AG08395 (cell line): ENCODE measurements at places on chromosomes 16 and 17.

DNA sequence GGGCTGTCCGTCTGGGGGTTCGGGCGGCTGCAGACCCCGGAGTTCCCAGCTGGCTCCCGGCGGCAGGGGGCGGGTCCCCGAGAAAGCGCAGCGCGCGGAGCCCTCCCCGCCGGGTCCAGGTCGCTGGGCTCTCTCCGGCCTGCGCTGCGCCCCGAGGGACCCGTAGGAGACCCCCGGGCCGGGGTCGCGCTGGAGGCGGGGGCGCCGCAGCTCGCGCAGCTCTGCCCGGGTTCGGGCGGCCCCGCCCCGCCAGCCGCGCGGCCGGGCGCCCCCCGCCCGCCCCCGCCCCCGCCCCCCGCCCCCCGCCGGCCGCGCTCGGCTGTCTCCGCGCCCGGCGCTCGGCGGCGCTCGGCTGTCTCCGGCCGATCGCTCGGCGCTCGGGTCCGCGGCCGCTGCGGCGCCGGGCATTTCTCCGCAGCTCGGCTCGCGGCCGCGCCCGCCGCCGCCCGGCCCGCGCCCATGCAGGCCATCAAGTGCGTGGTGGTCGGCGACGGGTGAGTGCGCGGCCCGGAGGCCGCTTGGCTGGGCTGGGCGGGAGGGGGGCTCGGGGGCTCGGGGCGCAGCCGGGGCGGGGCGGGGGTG lies at the start of gene RAC3:
Gene RAC3, plus strand, starts transcription at position 376 of the 582 bp plus-strand sequence. Its CDS starts 84 bp downstream, at position 460.
- DNase-seq, result no peak

DNA sequence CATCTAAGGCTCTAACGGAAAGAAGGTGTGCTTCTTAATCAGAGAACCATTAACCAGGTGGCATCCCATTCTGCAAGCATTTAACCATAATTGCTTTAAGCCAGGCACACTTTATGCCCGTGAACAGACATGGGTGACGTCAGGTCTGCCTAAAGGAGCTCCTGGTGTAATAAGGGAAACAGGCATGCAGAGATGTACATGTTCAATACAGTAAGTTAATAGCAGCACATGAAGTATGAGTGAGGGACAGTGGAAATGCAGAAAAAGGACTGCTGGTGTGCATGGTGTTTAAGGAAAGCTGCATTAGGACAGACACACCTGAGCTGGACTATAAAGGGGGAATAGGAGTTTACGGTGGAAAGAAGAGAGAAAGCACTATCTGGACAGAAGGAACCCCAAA lies 18.6 kb downstream of the DYNLRB2 start:
- no peak for DNase-seq

GRCh38 chr17:66925811-66926500 lies 38.6 kb upstream of the CACNG4 start:
- DNase-seq, result no peak

- no peak for DNase-seq
These were observed 411.7 kb downstream of the HS3ST3B1 start for GRCh38 chr17:14712611-14713021.
